ENCODE measurements at places on chromosomes 16 and 17.

GRCh38 chr16:72848759-72849664 lies 198.9 kb downstream of the ZFHX3 start:
- DNase-seq = no peak

- DNase-seq = peak; percentile 87
Measured at GRCh38 chr16:24041834-24042631, 206.2 kb downstream of the PRKCB start.

DNA sequence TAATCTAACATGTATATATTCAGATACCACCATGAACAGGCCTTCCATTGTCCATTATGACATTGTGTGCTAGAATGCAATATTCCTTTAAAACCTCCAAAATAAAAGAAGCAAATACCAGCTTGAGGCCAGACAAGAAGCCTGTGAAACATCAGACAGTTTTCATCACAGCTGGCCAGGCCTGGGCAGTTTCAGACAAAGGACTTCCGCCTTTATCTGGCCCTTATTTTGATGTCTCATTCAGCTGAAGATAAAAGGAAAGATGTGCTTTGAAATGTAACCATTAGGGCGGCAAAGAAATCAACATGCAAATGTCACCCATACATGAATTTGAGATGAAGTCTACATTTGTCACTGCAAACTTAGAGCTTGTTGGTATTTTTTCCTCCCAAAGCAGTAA lies 737.5 kb downstream of the KCNJ2 start:
- DNase-seq = no peak

DNA sequence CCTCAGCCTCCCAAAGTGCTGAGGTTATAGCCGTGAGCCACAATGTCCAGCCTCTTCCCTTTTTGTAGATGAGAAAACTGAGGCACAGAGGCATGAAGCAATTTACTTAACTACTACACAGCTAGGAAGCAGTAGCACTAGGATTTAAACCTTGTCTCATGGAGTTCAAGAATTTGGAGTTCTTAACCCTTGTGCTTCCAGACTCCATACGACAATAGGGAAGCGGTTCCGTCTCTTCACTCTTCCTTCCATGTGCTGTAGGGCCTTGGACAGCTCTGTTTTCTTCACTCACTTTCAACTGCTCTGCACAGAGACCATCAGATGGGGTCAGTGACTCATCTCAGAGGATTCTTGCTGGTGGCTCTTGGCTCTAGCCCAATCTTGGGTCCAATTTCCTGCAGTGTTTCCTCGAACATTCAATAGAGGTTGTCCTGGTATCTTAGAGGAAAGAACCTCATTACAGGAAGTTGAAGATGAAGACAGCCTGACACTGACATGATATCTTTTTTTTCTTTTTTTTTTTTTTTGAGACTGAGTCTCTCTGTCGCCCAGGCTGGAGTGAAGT lies 19.3 kb downstream of the ITGAL start:
- no peak for DNase-seq

GRCh38 chr17:33375783-33376182 lies 82.7 kb upstream of the ASIC2 start:
- no peak for DNase-seq

DNA sequence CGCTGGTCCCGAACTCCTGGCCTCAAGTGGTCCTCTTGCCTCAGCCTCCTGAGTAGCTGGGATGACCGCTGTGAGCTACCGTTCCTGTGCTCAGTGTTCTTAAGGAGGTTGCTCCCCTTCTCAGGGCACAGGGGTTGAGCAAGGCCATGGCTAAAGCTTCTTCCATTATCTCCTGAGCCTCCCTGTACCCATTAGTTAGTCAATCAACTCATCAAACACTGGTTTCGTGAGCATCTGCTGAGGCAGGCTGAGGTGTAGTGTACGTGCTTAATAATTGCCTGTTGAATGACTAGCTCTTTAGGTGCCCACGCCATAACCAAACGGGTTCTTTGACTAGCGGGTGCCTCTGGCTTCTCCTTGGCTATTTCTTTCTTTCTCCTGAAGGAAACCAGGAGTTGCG lies 11.7 kb downstream of the SGCA start:
- no peak for DNase-seq

DNA sequence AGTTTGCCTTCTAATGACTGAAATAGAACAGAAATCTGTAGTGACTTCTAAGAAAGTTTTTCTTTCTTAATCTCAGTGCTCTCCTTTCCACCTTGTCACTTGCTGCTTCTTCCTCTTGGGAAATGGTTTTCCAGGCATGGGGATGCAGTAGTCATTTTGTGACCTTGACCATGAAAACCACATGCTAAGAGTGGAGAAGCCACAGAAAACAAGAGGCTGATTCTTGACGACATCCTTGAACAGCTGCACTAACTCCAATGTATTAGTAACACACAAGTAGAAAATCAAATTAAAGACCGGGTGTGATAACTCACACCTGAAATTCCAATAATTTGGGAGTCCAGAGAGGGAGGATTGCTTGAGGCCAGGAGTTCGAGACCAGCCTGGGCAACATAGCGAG lies 15.5 kb upstream of the USP31 start:
- no peak for DNase-seq

GRCh38 chr17:80243526-80244433 lies 16.9 kb upstream of the RNF213 start:
- DNase-seq = no peak

Measured in NAMALWA (cell line).